ENCODE measurements at places on chromosomes 2 and 18.

- DNase-seq: no peak
These were observed 62.5 kb upstream of the ACAA2 start for GRCh38 chr18:49875783-49876182.

GRCh38 chr2:436205-436604, 148.3 kb upstream of the ALKAL2 start:
- no peak for DNase-seq

DNA sequence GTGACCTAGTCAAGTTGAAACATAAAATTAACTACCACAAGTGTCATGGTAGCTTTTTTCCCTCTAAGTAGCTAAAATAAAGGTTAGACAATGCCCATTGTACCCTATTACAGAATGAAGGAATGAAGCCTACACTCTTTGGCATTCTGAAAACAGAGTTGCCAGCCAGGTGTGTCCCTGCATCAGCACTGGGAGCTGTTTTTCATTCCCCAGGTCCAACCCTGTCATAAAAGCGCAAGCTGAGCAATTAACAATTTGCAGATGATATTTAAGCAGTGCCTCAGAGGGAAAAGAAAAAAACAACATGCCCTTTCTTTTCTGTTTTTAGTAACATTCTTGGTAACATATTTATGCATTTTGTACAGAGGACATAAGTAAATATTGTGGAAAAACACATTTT, 46.8 kb upstream of the MGAT4A start:
- no peak for DNase-seq

GRCh38 chr18:8978394-8978793, 124.1 kb upstream of the NDUFV2 start:
- DNase-seq: no peak

DNA sequence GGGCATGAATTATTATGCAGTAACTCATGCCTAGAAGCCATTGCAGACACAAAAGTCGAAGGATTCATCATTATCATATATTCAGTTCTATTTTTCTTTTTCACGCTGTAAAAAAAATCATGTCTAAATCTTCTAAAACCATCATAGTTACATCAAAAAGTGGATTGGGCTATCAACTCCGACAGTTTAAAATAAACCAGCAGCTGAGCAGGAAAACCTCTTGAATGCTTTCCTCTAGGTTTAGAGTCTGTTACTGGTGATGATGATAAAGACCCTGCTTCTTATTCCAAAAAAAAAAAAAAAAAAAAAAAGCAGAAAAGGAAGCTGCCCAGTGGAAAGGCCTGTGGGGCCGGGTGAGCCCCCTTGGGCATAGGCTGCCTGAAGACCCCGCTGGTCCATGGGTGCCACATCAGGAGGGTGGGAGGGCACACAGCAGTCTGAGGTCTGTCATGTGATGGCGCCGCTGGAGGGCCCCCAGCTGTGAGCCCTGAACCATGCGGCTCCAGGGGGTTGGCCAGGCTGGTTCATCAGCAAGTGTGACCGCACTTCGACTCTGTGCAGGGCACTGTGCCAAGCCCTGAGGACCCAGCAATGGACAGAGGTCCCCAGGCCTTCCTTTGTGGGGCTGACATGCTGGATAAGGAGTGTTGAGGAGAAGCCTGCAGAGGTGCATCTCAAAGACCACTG, 199.6 kb downstream of the EIPR1 start:
- no peak for DNase-seq

DNA sequence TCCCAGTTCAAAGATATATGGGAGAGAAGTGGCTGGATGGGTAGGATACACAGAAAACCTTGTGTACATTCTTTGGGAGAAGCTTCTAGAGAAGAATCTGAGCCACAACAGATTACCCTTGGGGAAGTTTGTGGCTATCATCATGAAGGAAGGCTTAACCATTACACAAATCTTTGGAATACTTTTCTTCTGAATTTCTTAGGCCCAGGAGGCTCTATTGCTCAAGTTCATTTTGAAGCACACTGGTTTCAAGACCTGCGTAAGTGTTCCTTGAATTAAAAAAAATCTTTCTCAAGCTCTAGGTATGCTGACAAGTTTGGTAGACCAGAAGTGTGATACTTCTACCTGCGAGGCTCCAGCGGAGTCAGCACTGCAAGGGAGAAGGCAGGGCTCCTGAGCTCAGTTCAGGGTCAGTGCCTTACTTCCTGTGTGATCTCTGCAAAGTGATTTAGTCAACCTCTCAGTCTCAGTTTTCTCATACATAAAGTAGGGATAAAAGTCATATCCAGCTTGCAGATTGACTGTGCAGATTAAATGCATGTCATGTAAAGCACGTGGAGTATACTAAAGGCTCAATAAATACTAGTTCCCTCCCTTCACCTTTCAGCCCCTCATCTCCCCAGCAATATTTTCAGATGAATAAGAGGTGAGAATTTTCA, 438.6 kb downstream of the DLGAP1 start:
- DNase-seq: no peak

DNA sequence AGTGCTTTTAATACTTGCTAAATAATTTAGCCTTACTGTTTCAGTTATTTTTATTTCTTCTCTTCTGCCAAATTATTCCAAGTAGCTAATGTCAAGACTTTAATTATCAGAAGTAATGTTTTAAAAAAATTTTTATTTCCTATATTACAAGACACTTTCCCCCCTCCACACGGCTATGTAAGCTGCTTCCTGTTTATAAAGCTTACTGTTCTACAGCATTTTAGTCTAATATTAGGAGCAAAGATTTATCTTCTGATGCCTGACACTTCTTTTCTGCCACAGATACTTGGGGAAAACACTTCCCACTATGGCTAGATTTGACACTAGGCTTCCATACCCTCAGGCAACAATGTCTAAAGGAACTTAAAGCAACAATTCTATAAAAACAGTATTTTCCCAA, 62.3 kb downstream of the ROCK1 start:
- DNase-seq: no peak

DNA sequence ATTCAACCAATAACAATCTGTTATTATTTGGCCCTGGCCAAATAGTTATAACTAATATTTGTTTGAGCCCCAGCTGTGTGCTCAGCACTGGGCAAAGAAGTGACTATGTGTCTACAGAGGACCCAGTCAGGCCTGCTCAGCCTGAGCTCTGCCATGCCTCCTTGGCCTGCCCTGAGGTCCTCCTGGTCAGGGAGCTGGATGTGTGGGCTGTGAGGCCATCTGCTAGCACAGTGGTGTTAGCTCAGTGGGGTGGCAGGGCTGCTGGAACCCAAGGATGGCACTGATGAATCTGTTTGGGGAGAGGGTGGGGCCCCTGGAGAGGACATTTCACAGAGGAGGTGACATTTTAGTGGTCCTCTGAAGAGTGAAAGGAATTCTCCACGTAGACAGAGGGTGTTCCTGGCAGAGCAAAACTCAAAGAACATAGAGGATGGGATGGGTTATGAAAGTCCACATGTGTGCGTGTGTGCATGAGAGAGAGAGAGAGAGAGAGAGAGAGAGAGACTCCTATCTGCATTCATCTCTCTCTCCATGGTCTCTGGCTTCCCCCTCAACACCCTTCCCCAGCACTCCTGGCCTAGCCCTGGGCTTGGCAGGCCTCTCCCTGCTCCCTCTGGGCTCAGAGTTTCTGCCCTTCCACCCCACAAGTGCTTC, 21.2 kb upstream of the ATOH8 start:
- DNase-seq: no peak

DNA sequence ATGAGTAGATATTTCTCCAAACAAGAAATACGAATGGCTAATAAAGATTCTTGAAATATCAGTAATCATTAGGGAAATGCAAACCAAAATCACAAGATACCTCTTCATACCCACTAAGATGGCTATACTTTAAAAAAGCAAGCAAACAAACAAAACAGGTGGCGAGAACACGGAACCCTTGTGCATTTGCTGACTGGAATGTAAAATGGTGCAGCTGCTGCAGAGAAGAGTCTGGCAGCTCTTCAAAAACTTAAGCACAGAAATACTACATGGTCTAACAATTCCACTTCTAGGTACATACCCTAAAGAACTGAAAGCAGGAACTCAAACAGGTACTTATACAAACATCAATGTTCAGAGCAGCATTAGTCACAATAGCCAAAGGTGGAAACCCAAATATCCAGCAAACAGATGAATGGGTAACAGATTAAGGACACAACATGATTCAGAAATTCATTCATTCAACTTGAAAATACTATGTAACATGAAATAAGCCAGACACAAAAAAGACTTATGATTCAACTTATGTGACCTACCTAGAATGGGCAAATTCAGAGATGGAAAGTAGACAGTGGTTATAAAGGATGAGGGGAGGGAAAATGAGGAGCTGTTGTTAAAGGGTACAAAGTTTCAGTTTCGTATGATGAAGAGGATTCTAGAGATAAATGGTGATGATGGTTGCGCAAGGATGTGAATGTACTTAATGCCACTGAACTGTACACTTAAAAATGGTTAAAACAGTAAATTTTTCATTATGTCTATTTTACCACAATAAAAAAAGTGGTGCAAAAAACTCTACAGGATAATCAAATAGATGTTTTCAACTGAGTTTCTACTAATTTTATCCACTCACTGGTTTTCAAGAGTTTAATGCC, 26.9 kb upstream of the GPR75 start:
- DNase-seq: no peak

GRCh38 chr2:776487-776886, 99.3 kb upstream of the TMEM18 start:
- DNase-seq: no peak

DNA sequence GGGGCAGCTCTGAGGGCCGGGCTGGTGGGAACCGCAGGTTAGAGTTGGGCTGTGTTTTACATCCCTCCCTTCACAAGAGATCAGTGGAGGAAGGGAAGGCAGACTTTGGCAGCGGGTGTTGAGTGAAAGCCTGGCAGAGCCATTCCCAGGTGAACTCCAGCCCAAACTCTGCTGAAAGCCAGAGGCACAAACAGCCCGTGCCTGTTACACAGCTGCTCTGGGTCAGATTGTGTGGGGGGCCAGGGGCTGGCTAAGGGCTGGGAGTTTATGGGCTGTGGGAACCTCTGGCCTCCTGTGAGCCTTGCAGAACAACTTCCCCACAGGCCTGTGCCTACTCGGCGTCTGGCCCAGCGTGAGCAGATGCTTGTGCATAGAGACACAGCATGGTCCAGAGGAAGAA, 286.8 kb downstream of the CLIP4 start:
- DNase-seq: no peak

DNA sequence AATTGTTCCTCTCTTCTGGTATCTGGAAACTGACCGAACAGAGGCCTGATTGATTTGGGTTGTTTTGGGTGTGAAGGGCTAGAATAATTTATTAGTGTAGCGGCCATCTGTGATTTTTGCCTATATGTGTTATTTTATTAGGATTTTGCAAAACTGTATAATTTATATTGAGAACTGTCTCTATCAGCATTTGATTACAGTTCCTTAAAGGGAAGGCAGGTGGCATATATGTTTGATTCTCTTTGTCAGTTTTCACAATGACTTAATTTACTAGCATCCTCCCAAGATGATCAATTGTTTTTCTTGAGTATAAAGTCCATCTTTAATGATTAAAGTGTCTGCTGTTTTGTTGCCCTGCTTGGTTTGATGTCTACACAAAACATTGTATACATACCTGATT, 4.5 kb downstream of the NBEAL1 start:
- no peak for DNase-seq

GRCh38 chr2:84427235-84428138, 31.6 kb downstream of the SUCLG1 start:
- DNase-seq: no peak

DNA sequence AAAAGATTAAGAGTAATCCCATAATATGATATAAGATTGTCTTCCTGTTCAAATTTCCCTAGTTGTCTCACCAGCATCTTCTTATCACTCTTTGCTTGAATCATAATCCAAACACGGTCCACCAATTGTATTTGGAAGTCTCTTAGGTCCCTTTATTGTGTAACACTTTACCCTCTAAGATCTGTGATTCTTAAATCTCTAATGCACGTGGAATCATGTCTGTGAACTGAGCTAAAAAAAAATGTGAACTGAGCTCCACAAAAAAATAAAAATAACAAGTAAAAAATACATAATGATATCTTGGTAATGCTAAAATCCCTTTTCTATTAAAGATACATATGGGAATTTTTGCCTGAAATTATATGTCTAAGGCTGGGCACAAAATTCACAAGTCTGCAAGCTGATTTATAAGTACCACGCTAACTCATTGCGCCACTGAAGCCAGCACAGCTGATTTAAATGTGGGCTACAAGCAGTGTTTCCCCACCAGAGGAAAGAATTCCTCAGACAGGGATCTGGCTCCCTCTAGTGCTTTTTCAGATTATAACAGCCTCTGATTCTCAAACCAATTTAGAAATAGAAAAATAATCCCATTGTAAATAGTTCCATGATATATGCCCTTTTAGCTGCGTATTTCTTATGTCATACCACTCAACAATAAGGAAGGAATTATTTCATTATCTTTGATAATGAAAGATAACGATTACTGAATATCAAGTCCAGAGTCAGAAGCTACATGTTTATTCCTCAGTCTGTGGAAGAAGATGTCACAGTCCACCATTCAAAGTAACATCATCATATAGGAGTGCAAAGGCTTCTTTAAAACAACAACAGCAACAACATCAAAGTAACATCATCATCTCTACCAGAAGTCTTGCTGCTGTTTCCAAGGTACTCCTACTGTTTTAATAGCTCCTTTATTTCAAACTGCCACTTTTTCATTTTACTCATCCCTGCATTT, 22.9 kb downstream of the RBM43 start:
- DNase-seq: peak; percentile 91

GRCh38 chr2:226387499-226387942, 412.1 kb downstream of the IRS1 start:
- no peak for DNase-seq

GRCh38 chr2:221502270-221503010, 69.7 kb downstream of the EPHA4 start:
- DNase-seq: no peak

DNA sequence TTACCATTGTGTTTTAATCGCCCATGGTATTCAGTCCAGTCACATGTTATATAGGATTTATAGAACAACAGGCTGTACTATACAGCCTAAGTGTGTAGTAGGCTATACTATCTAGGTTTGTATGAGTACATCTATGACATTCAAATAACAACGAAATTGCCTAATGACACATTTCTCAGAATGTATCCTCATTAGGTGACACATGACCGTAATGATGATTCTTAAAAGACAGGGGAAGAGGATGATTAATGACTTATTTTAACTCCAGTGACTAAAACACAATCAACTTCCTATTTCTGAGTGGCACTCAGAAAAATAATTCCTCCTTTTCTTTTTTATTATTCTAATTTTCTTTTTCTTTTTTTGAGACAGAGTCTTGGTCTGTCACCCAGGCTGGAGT, 63.0 kb upstream of the ACSL3 start:
- DNase-seq: peak; percentile 96
